ENCODE measurements at places on chromosomes 1 and 21.

DNA sequence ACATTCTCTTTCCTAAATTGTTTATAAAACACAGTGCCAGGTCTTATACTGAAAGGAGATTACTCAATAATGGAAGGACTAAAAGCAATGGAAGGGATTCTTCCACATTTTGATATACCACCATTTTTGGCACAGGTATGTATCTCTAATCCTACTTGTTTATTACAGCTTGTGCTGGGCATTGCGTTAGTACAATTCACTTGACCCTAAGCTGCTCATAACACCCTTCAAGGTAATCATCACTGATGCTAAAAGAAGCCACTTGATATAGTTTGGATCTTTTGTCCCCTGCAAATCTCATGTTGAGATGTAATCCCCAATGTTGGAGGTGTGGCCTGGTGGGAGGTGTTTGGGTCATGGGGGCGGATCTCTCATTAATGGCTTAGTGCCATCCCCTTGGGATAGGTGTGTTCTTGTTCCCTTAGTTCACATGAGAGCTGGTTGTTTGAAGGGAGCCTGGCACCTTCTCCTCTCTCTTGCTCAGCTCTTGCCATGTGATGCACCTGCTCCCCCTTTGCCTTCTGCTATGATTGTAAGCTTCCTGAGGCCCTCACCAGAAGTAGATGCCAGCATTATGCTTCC lies 71.1 kb downstream of the NIBAN1 start:
- no peak for DNase-seq

GRCh38 chr1:232416026-232416568 lies 213.8 kb downstream of the SIPA1L2 start:
- DNase-seq: no peak

DNA sequence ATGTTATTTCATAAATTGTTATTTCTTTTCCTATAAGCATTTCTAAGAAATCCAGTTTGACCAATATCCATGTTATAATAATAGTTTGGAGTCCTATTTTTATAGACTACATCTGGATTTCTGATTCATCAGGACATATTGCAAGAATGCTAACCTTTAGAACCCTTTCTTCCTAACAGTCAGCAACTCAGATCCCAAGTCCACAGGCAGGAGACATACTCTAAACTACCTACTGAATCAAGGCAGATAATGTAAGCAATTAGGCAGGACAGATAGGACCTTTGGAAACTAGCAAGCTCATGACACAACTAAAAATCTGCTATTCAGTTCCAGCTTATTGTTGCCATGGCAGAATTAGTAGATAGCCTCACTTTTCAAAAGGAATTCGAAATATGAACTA lies 104.1 kb downstream of the DENND1B start:
- no peak for DNase-seq

DNA sequence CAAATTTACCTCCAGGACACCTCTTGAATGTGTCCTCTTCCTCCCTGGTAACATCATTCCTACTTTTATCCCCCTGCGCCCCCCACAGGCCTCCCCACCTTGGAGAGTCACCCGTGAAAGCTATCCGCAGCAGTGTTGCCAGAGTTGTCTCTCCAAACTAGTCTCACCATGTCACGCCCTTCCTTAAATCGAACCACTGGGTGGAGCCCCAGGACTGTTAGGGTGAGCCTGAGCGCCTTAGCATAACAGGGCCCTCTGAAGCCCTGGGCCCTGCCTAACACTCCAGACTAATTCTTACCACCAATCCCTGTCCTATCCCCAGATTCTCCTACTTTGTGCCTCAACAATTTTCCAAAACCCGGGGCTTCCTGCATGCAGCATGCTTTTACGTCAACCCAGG lies 35.0 kb downstream of the HSD3B2 start:
- peak; percentile 17 for DNase-seq

GRCh38 chr1:9086796-9087195 lies 17.4 kb upstream of the SLC2A5 start:
- DNase-seq: no peak

- no peak for DNase-seq
Measured at GRCh38 chr1:11788549-11789053, 17.2 kb downstream of the MTHFR start.

GRCh38 chr1:41135196-41135947 lies 106.7 kb downstream of the SCMH1 start:
- no peak for DNase-seq

DNA sequence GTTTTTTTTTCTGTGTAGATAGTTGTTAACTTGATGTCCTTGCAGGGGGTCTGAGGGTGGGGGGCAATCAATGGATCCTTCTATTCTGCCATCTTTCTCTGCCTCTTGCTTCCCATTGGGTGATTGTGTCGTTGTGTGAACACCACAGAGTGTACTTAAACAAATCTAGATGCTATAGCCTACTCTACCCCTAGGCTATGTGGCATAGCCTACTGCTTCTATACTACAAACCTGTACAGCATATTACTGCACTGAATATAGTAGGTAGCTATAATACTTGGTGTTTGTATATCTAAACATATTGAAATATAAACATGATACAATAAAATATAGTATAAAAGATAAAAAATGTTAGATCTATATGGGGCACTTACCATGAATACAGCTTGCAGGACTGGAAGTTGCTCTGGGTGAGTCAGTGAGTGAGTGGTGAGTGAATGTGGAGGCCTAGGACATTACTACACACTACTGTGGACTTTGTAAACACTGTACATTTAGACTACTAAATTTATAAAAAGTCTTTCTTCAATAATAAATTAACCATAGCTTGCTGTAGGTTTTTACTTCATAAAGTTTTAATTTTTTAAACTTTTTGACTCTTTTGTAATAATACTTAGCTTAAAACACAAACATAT lies 105.4 kb downstream of the CENPF start:
- DNase-seq: no peak

DNA sequence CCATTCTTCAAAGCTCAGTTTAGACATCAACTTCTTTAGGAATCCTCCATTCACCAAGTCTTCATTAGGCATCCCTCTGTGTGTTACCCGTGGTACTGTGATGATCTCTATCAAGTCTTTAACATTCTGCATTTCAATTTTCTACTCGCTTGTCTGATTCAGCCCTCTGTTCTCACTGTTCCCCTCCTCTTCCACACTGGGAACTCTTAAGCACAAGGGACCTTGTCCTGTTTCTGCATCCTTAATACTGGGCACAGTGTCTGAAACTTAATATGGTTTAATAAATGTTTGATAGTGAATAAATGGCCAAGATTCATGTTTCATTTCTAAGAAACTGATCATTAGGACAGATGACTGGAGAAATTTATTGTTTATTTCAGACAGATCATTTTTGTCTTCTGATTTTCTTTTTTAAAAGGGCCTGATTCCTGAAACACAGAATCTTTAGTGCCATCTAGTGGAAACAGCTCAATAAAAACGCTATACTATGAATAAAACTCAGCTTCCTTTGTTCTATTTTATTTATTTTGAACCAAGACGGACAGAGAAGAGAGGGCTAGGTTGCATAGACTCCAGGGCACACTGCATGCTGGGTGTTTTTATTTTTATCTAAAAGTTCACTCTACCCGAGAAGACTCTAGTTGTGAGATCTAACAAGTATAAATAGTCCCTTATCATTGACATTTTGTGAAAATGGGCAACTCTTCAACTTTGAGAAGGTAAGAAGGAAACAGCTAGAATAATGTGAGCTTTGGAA lies 7.0 kb upstream of the TRIM45 start:
- DNase-seq: peak; percentile 56

DNA sequence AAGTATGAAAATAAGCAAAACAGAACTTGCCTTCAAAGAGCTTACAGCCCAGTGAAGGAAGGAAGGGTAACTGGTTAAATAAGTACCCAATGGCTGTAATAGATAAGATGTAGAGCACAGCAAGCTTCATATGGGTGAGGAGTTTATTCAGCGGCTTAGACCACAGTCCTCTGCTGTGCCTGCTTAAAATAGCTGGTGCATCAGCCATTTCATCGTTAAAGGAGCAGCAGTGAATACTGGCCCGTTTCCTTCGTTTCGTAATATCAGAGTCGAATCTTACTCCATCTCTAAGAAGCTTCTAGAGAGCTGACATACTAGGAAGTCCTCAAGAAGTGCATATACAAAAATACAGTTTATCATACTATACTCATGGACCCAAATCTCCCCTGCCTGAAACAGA lies 286.5 kb downstream of the NFIA start:
- DNase-seq: no peak

DNA sequence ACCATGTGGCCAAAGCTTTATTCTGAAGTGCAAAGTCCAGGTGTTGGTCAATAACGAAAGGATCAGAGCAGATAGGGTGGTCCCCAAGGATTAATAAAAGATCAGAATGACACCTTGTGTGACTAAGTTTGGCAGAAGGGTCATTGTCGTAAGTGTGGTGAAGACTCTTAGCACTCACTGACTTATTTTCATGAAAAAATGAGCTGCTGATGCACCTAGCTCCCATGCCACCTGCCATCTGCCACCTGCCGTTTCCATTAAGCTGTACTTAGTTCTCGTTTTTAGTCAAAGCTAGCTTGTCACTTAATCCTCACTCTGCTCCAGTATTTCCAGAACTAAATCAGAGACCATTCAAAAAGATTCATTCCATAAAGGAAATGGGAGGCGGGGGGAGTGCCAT lies 112.6 kb downstream of the SEC16B start:
- no peak for DNase-seq

GRCh38 chr1:182149411-182149965 lies 88.0 kb upstream of the ZNF648 start:
- no peak for DNase-seq

DNA sequence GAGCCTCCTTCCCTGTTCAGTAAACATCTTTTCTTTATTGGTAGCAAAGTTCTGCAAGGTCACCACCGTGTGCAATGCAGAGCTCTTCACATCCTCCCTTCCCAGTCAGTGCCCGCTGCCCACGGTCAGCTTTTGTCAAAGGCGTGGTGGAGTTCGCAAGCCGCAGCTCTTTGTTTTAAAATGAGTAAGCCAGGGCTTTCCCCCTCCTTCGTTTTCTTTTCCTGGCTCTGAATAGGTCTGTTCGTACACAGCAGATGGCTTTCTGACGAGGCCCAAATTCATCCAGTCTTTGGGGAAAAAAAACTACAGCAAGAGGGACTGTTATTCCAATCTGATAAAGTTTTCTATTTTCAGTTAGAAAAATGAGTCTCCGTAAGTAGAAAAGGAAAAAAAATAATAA lies 153.2 kb downstream of the LRIG2 start:
- peak; percentile 7 for DNase-seq

- no peak for DNase-seq
Measured at GRCh38 chr1:223748405-223748772, 36.0 kb downstream of the CAPN2 start.

DNA sequence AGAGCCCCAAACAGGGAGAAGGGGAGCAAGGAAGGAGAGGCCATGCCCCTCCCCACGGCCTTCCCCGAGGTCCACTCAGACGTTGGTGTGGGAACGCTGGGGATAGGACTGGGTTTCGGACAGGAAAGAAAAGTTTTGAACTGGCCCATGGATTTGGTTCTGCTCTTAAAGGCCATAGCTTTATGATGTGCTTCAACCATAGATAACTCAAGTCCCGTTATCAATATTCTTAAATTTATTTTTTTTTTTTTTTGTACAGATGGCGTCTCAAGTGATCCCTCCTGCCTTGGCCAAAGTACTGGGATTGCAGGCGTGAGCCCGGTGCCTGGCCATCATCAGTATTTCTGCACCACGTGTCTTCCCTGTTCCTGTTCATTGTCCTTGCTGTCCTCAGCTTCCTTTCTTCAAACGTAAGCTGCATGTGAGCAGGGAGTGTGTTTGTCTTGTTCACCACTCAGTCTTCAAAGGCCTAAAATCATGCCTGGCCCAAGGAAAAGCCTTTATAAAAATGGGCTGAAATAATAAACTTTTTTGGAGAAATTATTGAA lies 820 bp upstream of the KRTAP10-1 start:
- DNase-seq: no peak

- DNase-seq: no peak
Measured at GRCh38 chr1:99445071-99445470, 180.8 kb downstream of the PLPPR4 start.

- no peak for DNase-seq
Measured at GRCh38 chr1:108053270-108054013, 88.5 kb upstream of the VAV3 start.

DNA sequence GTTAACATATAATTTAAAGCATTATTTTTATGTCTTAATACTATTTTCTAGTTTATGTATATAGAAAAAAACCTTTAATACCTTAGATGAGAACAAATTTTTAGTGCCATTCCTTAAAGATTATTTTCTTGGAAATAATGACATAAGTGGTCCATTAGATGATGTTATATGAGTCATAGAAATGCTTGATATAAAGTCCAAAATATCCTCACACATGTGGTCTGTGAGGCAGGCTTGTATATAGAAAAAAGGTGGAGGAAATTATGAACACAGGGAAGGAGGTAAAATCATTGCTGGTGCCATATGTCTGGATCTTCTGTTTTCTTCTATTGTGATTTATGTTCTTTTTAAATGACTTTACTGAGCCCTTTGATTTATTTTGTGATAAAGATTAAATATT lies 79.3 kb downstream of the MAP3K7CL start:
- no peak for DNase-seq

GRCh38 chr21:41766883-41767605 lies at the start of gene RIPK4:
Gene RIPK4, minus strand, starts transcription at chr21:41767052. Its CDS starts 11 bp downstream, at chr21:41767041.
- peak; percentile 95 for DNase-seq

GRCh38 chr21:33067043-33067442 lies 2.9 kb upstream of the OLIG1 start:
- no peak for DNase-seq

- DNase-seq: peak; percentile 97
Measured at GRCh38 chr1:23980728-23981070, 572 bp upstream of the SRSF10 start.

DNA sequence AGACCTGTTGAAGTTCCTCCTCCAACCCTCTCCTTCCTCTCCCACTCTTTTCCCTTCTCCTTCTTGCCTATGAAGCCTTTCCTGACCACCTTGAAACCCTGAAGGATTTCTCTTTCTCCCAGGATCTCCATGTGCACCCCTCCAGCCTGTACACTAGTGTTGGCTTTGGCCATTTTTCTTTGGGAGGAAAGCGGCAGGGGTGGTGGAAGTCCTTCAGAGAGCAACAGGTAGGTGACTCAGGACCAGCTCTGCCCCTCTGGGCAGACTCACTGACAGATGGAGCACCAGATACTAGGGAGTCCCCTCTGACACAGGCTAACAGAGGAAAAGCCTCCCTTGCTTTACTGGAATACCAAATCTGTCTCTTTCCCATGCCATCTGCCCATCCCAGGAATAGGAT lies 4.6 kb downstream of the SLC26A9 start:
- no peak for DNase-seq

- DNase-seq: peak; percentile 2
Measured at GRCh38 chr1:83545066-83545862, 453.7 kb downstream of the TTLL7 start.

- DNase-seq: no peak
Measured at GRCh38 chr1:164834641-164835040, 275.7 kb downstream of the PBX1 start.
